ENCODE measurements at places on chromosomes 6 and 20. TPM values are rescaled to one million over a fixed set of nuclear protein-coding genes. Genes with fewer than 3 reads are reported as not detected.

- no peak for DNase-seq
These were observed 551.5 kb downstream of the NKAIN2 start for GRCh38 chr6:124355146-124355545.

GRCh38 chr20:52780462-52780861 is 191.7 kb upstream of the TSHZ2 start:
- DNase-seq = no peak

The DEFB124 gene
- not detected for total RNA-seq

The TRIM40 gene
- total RNA-seq = not detected

GRCh38 chr6:38813041-38813823 is 98.1 kb downstream of the DNAH8 start:
- no peak for DNase-seq

DNA sequence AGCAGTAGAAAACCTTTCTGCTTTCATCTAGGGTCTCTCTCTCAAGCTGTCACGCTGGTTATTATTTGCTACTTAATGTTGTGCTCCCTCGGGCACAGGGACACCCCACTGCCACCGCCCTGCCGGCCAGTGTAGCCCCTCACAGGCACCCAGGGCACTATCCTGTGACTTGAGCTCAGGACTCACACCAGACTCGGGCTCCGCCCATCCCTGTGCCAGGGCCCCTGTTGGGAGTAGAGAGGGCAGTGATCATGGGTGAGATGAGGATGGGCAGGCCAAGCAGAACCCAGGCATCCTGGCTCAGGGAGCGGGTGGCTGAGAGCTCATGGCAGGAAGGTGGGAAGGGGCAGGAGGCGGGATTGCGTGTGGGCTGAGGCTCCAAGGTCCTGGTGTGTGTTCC is 371.9 kb downstream of the ZFAND3 start:
- no peak for DNase-seq

DNA sequence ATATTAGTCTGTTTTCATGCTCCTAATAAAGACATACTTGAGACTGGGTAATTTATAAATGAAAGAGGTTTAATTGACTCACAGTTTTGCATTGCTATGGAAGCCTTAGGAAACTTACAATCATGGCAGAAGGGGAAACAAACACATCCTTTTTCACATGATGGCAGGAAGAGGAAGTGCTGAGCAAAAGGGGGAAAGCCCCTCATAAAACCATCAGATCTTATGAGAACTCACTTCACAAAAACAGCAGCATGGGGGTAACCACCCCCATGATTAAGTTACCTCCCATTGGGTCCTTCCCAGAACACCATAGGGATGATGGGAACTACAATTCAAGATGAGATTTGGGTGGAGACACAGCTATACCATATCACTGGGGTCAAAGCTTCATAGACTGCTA is 254.2 kb downstream of the ERMARD start:
- DNase-seq = no peak

- DNase-seq = peak; percentile 22
These were observed 134.4 kb downstream of the ARHGAP18 start for GRCh38 chr6:129575378-129576118.

The C6orf163 gene
- 2.7 TPM for total RNA-seq

DNA sequence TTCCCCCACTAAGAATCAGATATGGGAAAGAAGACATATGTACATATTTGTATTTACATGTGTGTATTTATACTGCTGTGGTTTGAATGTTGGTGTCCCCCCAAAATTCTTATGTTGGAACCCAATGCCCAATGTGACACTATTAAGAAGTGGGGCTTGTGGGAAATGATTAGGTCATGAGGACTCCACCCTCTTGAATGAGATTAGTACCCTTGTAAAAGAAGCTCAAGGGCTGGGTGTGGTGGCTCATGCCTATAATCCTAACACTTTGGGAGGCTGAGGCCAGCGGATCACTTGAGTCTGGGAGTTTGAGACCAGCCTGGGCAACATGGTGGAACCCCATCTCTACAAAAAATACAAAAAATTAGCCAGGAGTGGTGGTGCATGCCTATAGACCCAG is 3.9 kb upstream of the SMIM13 start:
- DNase-seq = no peak

The TNNC2 gene
- 0.29 TPM for total RNA-seq

DNA sequence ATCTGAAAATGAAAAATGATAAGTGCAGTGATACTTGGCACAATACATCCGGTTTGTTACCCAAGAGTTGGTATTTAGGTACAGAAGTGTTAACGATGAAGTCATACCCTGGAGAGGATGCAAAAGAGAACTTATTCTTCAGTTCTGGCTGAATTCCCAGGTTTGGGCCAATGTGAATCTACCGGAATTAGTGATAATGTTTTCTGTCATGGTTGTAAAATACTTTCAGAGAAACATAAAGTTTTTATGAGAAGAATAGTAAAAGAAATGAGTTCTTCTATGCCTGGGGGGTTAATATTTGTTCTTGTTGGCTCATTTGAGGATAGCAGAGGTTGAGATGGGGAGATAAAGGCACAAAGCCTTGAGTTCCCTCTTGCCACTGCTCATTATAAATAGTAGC is 509.9 kb upstream of the POU3F2 start:
- no peak for DNase-seq

The OPRL1 gene
- total RNA-seq = 0.59 TPM

Data from osteoblast (primary cell).